Activated CD8-positive, alpha-beta T cell treated with anti-CD3 and anti-CD28 coated beads, Interleukin-2, amount 10 ng/mL, durations not matched to agents 7 days and 5 days (primary cell): ENCODE measurements at places on chromosomes 7 and 10. TPM values are rescaled to one million over a fixed set of nuclear protein-coding genes. Genes with fewer than 3 reads are reported as not detected.
A peak's percentile ranks its signal among the peaks of the same experiment; 100 is the strongest.

DNA sequence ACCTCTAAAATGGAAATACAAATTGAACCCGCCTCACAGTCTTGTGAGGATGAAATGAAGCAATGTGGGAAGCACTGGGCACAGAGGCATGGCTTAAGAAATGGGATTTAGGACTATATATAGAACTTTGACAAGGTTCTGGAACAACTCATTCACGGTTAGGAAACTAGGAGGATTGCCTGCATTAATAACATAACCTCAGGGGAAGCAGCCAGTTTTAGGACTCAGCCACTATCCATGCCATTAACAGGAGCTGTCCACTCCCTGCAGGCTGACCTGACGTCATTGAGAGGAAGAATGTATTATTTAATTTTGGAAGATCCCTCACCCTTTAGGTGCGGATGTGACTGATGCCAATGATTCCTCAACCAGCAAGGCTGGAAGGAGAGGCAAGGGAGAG is 34.8 kb downstream of the ITGB8 start:
- no peak for DNase-seq
- H3K36me3 ChIP-seq = no peaks in the 10 kb centered on the region
- H3K4me3 ChIP-seq = no peak overlapping the region
- H3K27ac ChIP-seq = no peak overlapping the region
- H3K27me3 ChIP-seq = no peaks in the 10 kb centered on the region
- no peaks in the 10 kb centered on the region for H3K4me1 ChIP-seq

GRCh38 chr7:46285878-46286277 is 364.8 kb upstream of the IGFBP3 start:
- DNase-seq = no peak
- H3K27me3 ChIP-seq = no peaks in the 10 kb centered on the region
- no peak overlapping the region for H3K4me3 ChIP-seq
- H3K36me3 ChIP-seq = no peaks in the 10 kb centered on the region

GRCh38 chr10:70847659-70848360 is 32.1 kb downstream of the SGPL1 start:
- peaks cover 7% of the 10 kb centered on the region for H3K36me3 ChIP-seq
- DNase-seq = no peak
- peaks cover 5% of the 10 kb centered on the region for H3K4me1 ChIP-seq
- H3K27me3 ChIP-seq = no peaks in the 10 kb centered on the region
- no peak overlapping the region for H3K4me3 ChIP-seq
- H3K27ac ChIP-seq = no peak overlapping the region

DNA sequence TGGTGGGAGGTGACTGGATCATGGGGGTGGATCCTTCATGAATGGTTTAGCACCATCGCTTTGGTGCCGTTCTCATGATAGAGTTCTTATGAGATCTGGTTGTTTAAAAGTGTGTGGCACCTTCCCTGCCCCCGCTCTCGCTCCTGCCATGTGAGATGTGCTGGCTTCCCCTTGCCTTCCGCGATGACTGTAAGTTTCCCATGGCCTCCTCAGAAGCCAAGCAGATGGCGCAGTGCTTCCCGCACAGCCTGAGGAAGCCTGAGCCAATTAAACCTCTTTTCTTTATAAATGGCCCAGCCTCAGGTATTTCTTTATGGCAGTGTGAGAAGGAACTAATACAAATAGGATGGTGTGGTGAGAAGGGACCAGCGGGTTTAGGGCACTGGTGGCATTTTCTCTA is 243.3 kb upstream of the CELF2 start:
- no peaks in the 10 kb centered on the region for H3K27me3 ChIP-seq
- no peaks in the 10 kb centered on the region for H3K4me1 ChIP-seq
- DNase-seq = no peak
- H3K27ac ChIP-seq = no peak overlapping the region
- H3K4me3 ChIP-seq = no peak overlapping the region

GRCh38 chr10:25481467-25481866 is 306.7 kb downstream of the GPR158 start:
- no peak for DNase-seq
- no peak overlapping the region for H3K4me3 ChIP-seq
- H3K4me1 ChIP-seq = no peaks in the 10 kb centered on the region

GRCh38 chr10:88270061-88270808 is 312.9 kb downstream of the RNLS start:
- H3K27me3 ChIP-seq = peaks cover 12% of the 10 kb centered on the region
- DNase-seq = no peak
- peaks cover 51% of the 10 kb centered on the region for H3K4me1 ChIP-seq
- peak overlapping the region; percentile 87 for H3K27ac ChIP-seq

DNA sequence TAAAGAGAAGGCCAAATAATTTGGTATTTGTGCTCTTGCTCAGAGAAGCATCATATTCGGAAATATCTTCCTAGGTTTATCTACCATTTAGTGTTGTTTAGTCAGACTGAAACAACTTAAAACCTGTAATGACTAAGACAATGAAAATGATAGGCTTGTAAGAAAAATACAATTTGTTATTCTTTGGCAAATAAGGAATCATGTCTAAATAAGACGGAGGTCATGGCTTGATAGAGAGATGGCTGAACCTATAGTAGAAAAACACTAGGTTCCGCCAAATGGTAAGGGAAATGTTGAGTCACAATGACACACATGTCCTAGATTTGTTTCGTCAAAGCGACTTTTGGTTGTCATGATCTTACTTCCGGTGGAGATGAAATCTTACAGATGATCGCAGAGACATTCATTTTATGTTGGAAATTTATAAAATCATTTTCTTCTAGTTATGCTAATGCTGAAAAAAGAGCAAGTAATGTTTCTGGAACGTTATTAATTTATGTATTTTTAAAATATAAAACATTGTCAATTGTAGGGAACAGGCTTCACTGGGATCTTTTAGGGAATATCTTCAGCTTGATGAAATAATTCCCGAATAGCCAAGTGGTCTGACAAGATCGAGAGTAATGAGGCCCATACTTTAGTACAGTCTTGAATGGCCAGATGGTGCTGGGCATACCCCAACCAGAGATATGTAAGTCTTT is 1.0 kb downstream of the SRGN start:
- no peaks in the 10 kb centered on the region for H3K27me3 ChIP-seq
- H3K4me3 ChIP-seq = peak overlapping the region; percentile 82
- H3K36me3 ChIP-seq = peaks cover 43% of the 10 kb centered on the region
- peak; percentile 71 for DNase-seq

GRCh38 chr7:90958647-90959046 is 305.6 kb upstream of the FZD1 start:
- no peak for DNase-seq
- H3K4me1 ChIP-seq = no peaks in the 10 kb centered on the region
- H3K4me3 ChIP-seq = no peak overlapping the region
- H3K27me3 ChIP-seq = no peaks in the 10 kb centered on the region
- H3K27ac ChIP-seq = no peak overlapping the region

DNA sequence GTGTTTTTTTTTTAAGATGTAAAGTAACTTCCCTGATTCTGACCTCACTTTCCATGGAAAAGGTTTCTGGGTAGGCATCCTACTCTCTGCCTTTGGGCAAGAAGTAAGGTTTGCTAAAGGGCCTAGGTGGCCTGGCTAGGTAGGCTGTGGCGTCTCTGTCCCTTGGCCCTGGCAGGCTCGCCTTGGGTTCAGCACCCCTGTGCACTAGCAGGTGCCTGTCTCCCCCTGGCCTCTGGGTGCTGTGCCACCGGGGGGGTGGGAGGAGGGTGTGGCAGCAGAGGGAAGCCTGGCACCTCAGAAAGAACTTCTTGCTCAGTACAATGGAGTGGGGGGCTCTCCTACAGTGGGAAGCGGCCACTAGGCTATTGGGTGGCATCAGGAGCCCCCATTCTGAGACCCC is 14.0 kb downstream of the TECPR1 start:
- H3K36me3 ChIP-seq = peaks cover 10% of the 10 kb centered on the region
- no peak overlapping the region for H3K27ac ChIP-seq
- no peak overlapping the region for H3K4me3 ChIP-seq
- no peak for DNase-seq

The CCDC3 gene
- not detected for total RNA-seq

The EPO gene
- total RNA-seq = not detected

The UCN3 gene
- not detected for total RNA-seq

The PTPRZ1 gene
- not detected for total RNA-seq

The GNGT1 gene
- not detected for total RNA-seq

The SGCE gene
- total RNA-seq = not detected

The UBE2H gene
- 30.0 TPM for total RNA-seq

The AKR1C8 gene
- not detected for total RNA-seq

The AVL9 gene
- total RNA-seq = 29.6 TPM
